Glutamatergic neuron (in vitro differentiated cells): ENCODE measurements at places on chromosomes 7 and 10. TPM values are rescaled to one million over a fixed set of nuclear protein-coding genes. Genes with fewer than 3 reads are reported as not detected.

The HOGA1 gene
- not detected for total RNA-seq

- H3K27ac ChIP-seq: no peak overlapping the region
- no peaks in the 10 kb centered on the region for H3K36me3 ChIP-seq
- H3K27me3 ChIP-seq: peaks cover 4% of the 10 kb centered on the region
- DNase-seq: no peak
Observed at GRCh38 chr7:50333221-50333651, 28.7 kb downstream of the IKZF1 start.

GRCh38 chr10:130301021-130301892 lies 165.1 kb downstream of the GLRX3 start:
- DNase-seq: no peak
- H3K4me3 ChIP-seq: no peak overlapping the region
- peaks cover 23% of the 10 kb centered on the region for H3K36me3 ChIP-seq
- peaks cover 7% of the 10 kb centered on the region for H3K27me3 ChIP-seq
- H3K4me1 ChIP-seq: no peaks in the 10 kb centered on the region

GRCh38 chr7:74246497-74246896 lies 7.7 kb downstream of the RFC2 start:
- peaks cover 2% of the 10 kb centered on the region for H3K4me1 ChIP-seq
- H3K27ac ChIP-seq: no peak overlapping the region
- peaks cover 5% of the 10 kb centered on the region for H3K27me3 ChIP-seq

DNA sequence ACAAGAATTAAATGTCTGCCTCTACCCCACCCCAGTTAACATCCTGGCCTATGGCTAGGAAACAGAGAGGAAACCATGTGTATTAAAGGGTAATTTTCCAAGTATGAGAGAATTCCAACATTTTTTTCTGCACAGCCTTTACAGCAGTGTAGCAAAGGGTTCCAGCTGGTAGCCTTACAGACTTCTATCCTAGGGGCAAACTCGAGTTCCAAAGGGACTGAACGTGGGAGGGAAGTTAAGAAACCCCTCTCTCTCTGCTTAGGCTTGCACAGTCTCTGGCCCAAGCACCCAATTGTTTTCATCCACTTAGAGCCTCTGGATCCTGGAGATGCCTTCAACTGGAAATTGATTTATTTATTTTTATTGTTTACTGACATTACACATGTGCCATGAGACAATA lies 60.3 kb downstream of the SLC16A12 start:
- DNase-seq: no peak
- no peak overlapping the region for H3K27ac ChIP-seq
- no peaks in the 10 kb centered on the region for H3K27me3 ChIP-seq
- no peak overlapping the region for H3K4me3 ChIP-seq
- no peaks in the 10 kb centered on the region for H3K36me3 ChIP-seq

DNA sequence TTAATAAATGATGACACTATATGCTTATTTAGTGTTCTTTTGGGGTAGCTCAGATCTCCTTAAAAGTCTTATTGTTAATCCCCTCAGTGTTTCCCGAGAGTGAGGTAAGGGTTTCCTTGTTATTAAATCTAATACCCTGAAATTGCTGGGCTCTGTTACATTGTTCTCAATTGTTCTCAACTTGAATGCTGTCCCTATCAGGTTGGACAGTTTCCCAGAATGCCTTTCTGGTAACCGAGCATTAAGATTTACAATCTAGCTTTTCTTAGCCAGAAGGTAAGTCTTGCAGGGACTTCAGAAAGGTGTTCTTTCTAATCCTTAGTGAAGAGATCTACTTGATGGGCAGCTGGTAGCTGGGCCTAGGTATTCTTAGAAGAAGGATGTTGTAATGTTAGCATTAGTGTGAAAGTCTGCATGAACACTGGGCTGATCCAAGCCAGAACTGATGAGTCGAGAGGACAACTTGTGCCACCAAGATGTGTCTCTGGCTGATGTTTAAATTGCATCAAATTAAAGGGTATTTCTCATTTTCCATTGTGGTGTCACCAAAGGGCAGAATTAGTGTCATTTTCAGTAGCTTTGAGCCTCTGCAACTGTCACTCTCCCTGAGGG lies 89.9 kb downstream of the SND1 start:
- peaks cover 20% of the 10 kb centered on the region for H3K4me1 ChIP-seq
- H3K4me3 ChIP-seq: no peak overlapping the region
- no peak for DNase-seq

DNA sequence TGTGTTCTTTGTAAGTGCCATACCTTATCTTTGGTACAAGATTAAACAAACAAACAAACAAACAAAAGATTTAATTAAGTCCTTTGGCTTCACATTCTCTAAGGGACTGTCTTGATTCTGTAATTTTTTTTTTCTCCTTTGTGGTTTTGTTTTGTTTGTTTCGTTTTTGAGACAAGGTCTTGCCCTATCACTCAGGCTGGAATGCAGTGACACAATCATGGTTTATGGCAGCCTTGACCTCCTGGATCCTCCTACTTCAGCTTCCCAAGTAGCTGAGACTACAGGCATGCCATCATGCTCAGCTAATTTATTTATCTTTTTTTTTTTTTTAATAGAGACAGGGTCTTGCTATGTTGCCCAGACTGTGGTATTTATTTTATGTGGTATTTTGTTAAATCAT lies 165.8 kb downstream of the LRRC4 start:
- peaks cover 6% of the 10 kb centered on the region for H3K27me3 ChIP-seq
- no peak for DNase-seq
- H3K27ac ChIP-seq: peak overlapping the region; percentile 83
- H3K4me3 ChIP-seq: no peak overlapping the region
- H3K36me3 ChIP-seq: no peaks in the 10 kb centered on the region
- H3K4me1 ChIP-seq: peaks cover 48% of the 10 kb centered on the region

- H3K27ac ChIP-seq: no peak overlapping the region
- H3K4me3 ChIP-seq: no peak overlapping the region
- no peaks in the 10 kb centered on the region for H3K36me3 ChIP-seq
- no peaks in the 10 kb centered on the region for H3K27me3 ChIP-seq
- no peak for DNase-seq
Observed at GRCh38 chr10:82420001-82420400, 545.0 kb downstream of the NRG3 start.

DNA sequence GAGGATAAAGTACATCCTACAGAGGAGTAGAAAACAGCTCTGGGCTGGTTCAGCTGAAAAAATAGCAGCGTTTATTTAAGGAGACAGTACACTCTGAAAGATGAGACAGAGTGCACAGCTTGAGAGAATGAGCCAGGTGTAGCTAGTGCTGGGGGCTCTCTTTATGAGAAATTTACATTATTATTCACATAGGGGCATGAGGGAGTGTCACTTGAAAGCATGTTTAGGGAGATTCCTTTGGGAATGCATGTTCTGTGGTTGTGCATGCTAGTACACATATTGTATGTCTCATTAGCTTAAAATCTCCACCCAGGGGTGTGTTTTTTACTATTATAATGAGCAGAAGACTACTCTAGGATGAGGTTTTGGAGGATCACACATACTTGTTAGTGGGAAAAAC lies 1224.4 kb downstream of the REEP3 start:
- no peak overlapping the region for H3K27ac ChIP-seq
- peaks cover 4% of the 10 kb centered on the region for H3K4me1 ChIP-seq
